ENCODE measurements at places on chromosomes 1 and 21.

DNA sequence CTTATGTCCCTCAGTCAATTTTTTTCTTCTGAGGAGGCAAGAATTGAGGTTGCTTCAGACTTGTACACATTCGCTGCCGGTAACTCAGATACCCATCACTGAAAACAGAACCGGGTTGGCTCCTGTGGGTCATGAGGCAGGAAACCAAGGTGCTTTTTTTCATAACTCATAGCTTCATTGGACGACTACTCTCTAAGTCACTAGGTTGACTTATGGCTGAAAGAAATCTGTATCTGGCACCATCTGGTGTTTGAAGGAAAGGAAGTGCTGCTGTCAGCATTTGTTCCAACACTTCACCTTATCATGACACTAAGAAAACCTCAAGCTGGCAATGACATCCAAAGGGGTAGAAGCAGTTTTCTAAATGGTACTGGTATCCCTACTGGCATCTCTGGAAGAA is 82.3 kb downstream of the TBX19 start:
- peak; percentile 35 for DNase-seq

DNA sequence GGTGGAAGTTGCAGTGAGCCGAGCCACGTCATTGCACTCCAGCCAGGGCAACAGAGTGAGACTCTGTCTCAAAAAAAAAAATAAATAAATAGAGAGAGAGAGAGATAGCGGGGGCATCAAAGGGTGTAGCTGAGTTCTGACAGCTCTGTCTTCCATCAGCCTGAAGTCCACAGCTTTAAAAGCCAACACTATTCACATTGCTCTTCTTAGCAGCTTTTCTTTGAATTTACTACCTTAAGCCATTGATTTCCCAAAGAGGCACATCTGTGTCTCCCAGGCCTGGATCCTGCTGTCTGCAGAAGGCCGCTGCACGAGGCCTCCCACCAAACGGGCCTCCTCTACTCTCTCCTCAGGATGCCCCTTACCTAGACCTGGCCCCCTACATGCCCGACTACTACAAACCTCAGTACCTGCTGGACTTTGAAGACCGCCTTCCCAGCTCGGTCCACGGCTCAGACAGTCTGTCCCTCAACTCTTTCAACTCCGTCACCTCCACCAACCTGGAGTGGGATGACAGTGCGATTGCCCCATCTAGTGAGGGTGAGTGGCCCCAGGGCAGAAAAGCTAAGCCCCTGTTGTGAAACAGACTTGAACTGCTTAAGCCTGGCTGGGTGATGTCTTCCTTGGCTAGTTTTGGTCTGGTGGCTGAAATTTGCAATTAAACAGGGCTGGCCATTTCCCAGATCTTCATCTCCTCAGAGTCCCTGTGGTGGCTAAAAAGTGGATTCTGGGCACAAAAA is 16.5 kb upstream of the SLC25A34 start:
- no peak for DNase-seq

GRCh38 chr1:227315629-227316346 is 2.5 kb downstream of the CDC42BPA start:
- no peak for DNase-seq

GRCh38 chr1:3119061-3119460 is 50.1 kb downstream of the PRDM16 start:
- no peak for DNase-seq

GRCh38 chr1:197388801-197389200 is 120.7 kb downstream of the CRB1 start:
- no peak for DNase-seq
